LHCN-M2 (cell line): ENCODE measurements at places on chromosomes 1 and 21.

GRCh38 chr21:35617491-35617890, 442.8 kb downstream of the SETD4 start:
- no peak for DNase-seq

DNA sequence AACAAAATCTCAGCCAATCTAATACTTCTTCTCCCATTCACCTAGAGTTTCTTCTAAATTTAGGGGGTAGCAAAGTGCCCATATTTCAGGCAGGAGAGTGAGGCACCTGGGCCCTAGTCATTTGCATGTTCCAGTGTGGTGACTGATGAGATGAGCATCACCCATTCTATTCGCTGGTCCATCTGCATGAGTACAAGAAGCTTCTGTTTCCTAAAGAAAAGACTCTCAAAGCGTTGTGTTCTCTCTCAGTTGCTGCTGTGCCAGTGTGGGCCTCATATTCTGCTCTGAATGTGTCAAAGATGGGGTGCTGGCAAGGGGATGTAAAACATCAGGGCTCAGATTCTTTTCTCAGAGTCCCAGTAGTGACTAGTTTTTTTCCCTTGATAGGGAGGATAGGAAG, 16.1 kb upstream of the DPYD start:
- DNase-seq, result no peak

GRCh38 chr1:5661196-5662085, 330.8 kb downstream of the NPHP4 start:
- DNase-seq, result no peak

DNA sequence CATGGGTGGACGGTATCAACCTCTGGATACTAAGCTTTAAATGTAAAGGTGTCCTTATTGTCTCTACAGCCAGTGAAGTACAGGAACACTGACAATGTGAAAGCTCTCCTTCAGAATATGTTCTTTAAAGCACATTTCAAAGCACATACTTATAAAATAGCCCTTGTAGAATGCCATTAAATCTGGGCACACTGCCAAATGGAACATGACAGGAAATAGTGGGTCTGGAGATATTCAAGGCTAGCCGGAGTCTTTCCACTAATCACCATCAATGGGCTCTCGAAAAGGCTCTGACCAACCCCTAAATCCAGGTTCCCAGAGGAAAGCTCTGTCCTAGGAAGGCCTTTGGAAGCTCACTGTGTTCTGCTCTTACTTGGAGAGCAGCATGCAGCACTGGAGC, 46.6 kb downstream of the PLD5 start:
- no peak for DNase-seq

- no peak for DNase-seq
Measured at GRCh38 chr1:184457500-184457899, 70.7 kb downstream of the C1orf21 start.

DNA sequence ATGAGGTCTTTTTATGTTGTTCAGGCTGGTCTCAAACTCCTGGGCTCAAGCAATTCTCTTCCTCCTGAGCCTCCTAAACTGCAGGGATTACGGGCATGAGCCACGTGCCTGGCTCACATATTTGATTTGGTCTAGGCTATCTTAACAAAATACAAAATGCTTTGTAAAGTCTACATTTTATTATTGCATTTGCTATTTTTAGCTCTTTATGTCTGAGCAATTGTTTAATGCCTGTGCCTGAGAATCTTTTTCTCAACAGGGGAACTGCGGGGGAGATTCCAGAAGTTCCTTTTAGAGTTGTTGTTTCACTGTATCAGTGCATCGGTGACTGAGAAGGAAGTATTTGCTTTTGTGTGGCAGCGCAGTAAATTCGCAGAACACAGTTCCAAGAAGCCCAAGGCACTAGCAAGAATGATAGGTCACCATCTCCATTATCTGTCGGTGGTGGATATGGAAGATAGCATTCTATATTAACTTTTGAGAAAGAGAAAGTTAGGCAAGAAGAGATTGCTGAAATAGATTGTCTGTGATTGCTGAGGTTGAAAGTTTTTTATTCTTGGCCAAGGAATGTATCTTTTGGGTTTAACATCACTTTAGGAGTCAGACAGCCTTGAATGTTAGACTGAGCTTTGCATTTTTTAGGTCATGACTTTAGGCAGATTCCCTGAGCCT, 167.3 kb downstream of the PDE4B start:
- no peak for DNase-seq

DNA sequence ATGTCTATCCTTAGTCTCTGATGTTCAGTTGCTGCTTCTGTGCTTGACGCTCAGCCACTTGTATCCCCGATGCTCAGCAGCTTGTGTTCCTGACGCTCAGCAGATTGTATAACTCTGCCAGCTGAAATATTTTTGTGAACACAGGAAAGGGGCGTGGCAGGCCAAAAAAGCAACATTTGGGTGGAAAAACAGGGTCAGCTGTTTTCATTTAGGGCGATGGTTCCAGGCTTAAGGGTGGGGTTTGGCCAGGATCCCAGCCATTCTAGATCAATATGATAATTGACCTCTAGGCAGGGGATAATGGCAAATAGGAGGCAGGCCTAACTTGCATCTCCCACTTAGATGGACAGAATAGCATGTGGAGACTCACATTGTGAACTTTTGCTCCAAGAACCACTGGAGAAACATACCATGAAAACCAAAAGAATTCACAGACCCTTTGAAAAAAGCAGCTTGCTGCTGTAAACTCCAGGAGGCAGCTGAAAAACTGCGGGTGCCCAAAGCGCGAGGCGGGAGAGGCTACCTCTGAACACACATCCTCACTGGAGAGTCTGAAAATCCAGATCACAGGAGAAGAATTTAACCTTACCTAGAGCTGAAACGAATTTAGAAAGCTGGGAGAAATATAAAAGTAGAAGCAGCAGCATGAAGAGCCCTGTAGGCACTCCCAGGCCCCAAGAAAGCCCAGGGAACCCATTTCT, 58.3 kb downstream of the ZNF648 start:
- no peak for DNase-seq

- DNase-seq, result no peak
Measured at GRCh38 chr1:167135281-167135840, 41.5 kb downstream of the STYXL2 start.

DNA sequence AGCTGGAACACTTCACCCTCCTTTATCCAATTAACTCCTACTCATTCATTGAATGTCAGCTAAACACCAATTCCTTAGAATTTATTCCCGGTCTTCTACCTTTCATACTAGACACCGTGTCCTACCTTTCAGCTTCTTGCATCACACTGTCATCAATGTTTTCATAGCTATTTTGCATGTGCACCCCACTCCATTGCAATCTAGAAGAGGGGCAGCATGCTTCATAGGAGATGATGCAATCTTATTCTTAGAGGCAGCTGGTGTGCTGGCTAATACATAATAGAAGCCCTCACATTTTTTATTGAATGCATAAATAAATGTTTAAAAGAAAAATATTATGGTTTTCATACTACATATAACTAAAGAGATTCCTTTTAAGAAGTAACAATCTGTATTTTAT, 123.6 kb downstream of the DSCAM start:
- DNase-seq, result no peak
